ENCODE measurements at places on chromosomes 13 and 19.

DNA sequence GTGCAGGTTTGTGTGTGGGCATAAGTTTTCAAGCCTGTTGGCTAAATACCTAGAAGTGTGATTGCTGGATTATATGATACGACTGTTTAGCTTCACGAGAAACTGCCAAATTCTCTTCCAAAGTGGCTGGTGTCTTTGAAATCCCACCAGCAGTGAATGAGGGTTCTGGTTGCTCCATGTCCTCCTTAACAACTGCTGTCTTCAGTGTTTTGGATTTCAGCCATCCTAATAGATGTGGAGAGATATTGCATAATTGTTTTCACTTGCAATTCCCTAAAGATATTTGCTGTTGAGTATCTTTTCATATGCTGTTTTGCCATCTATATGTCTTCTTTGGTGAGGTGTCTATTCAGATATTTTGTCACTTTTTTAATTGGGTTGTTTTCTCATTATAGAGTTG is 390.5 kb downstream of the ZNF536 start:
- DNase-seq, result no peak

DNA sequence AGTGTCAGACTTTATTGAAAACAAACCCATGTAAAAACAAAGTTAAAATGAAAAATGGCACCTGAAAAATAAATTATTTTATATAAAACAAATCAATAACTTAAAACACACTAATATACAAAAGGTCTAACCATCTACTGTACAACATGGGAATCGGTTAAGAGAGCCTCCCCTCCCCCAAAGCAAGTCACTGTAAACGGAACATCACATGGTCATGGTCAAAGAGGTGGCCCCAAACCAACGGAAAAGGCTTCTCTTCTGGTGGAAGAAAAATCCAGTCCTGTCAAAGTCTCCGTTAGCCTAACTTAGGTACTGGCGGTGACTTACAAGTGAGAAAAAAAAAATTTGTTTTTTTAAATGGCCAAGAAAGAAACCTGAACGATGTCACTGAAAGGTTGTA is 15.7 kb upstream of the TIMM44 start:
- peak; percentile 82 for DNase-seq

DNA sequence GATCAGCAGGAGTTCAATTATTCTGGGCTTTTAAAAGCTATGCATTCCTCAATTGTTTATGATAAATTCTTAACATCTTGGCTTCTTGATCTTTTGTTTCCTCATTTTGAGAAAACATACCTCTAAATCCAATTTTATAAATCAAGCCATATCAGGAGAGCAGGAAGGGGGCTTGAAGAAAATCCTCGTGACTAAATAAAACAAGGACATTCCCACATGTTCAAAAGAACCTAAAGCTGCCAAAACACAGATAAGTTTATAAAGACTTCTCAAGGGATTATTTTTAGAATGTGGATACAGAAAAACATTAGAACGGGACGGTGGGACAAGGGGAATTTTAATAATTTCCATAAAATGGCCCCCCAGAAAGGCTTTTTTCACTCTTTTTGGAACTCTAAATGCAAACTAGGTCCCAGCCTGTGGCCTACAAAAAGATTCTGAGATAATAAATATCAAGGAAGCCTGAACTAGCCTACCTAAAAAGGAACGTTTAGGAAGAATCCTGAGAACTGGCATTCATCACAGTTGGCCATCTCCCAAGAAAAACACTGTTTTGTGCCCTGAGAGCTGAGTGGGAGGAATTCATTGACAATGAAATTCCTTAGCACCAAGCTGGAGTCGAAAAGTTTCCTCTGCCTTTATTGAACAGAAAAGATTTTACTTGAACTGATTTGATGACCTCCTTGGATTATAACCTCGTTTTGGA is 30.1 kb downstream of the ZAR1L start:
- DNase-seq, result no peak

- DNase-seq, result no peak
Measured at GRCh38 chr19:3725640-3726310, 17.6 kb downstream of the TJP3 start.
